ENCODE measurements at places on chromosomes 12 and 14. TPM values are rescaled to one million over a fixed set of nuclear protein-coding genes. Genes with fewer than 3 reads are reported as not detected.

The FGF6 gene
- total RNA-seq = not detected

The BEGAIN gene
- total RNA-seq = 2.2 TPM

The SETD1B gene
- 20.7 TPM for total RNA-seq

The TAS2R7 gene
- total RNA-seq = not detected

The MMP19 gene
- 774 TPM for total RNA-seq

The ACOT4 gene
- total RNA-seq = 4.9 TPM

The SERPINA1 gene
- total RNA-seq = 41.6 TPM

The ADCY4 gene
- total RNA-seq = 59.6 TPM

The RILPL1 gene
- 17.9 TPM for total RNA-seq

The FBXL14 gene
- 8.4 TPM for total RNA-seq

The ACVR1B gene
- total RNA-seq = 40.9 TPM

- no peak for DNase-seq
Measured at GRCh38 chr12:132021031-132021871, 71.5 kb downstream of the EP400 start.

GRCh38 chr12:128069359-128069997 lies 197.5 kb upstream of the TMEM132C start:
- no peak for DNase-seq

GRCh38 chr14:53946071-53946403 lies 10.6 kb downstream of the BMP4 start:
- no peak for DNase-seq

- DNase-seq = no peak
Measured at GRCh38 chr12:126708492-126708896, 1558.5 kb upstream of the TMEM132C start.

- DNase-seq = no peak
Measured at GRCh38 chr12:51924551-51925319, 17.4 kb downstream of the ACVRL1 start.

DNA sequence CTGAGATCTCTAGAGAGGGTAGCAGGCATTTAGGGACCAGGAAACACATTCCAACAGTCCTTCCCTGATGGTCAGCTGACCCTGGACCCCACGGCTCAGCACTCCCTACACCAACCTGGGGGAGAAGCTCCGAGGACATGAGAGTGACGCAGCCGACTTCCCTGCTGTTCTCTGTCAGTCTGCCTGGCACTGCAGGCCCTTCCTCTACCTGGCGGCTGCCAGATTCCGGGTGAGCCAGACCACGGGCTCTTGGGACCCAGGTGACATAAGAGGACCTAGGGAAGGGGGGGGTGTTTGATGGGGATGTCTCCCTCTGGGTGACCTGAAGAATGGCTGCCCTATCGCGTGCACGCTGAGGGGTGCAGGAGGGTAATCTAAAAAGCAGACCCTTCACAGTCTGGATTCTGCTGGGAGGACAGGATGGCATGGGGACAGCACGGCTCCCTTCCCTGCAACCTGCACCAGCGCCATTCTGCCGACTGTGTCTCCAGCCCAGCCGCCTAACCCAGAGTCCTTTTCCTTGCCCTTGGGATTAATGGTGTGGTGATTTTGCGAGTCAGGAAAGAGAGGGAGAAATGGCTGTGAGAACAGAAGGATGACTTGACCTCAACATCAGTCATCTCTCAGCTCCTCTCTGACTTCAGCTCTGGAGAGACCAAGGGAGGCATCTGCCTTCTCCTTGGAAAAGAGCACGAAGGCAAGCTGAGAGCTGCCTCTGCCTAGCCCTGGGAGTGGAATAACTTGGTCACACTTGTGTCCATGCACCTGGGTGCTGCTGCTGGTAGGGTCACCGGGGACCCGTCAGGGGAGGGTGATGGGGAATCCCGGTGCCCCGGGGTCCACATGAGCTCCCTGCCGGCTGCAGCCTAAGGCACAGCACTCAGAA lies 158.5 kb downstream of the CALM1 start:
- no peak for DNase-seq

GRCh38 chr14:70086685-70087379 lies 101.9 kb downstream of the SLC8A3 start:
- DNase-seq = no peak

DNA sequence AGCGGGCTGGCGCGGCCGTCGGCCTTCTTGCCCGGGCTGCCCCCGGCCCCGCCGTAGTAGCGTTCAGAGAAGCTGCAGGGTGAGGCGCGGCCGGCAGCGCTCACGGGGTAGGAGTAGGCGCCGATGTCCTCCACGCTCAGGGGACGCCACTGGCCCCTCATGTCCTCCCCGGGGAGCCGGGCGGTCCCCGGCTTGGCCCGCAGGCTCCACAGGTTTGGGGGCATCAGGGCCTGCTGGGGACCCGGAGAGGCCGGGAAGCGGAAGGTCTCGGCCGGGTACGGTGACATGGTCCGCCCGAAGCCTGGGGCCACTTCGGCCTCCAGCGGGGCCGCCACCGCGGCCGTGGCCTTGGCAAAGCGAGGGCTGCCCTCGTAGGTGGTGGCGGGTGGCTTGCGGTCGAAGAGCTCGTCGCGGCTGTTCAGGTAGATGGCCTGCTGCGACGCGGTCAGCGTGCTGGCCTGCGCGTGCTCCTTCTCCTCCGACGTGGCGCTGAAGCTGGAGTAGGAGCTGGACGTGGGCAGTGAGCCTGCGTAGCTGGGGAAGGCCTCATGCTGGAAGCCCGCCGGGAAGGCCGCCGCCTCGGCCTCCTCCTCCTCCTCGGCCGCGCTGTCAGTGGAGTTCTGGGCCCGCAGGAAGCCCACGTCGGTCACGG lies 48.7 kb downstream of the BEGAIN start:
- DNase-seq = peak; percentile 88

GRCh38 chr12:32568228-32568627 lies 110.9 kb upstream of the DNM1L start:
- no peak for DNase-seq

- DNase-seq = peak; percentile 39
Measured at GRCh38 chr12:122086116-122086515, 7.6 kb downstream of the MLXIP start.

DNA sequence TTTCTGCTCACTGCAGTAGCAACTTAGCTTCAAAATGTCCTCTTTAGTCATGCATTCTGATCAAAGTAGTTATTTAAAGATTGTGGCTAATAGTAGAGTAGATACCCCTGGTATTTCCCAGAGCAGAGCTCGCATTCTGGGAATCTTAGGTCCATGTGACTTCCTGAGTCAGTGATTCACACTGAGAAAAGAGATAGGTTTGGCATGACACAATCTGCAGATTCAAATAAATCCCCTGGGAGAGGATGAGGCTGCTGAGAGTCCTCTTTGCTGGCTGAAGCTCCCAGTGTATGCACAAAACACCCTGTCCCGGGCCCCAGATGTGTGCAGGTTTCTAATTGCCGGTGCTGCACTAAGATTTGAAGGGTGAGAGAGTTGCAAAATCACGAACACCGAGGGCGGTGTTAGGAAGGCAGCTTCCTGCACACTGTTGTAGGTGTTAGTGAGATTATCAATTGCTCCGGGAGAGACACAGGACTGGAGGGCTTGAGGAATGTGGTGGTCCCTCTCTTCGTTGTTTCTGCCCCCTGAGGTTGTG lies 233.2 kb downstream of the NRXN3 start:
- DNase-seq = no peak

GRCh38 chr14:23829736-23830471 lies 123.7 kb upstream of the DHRS4 start:
- no peak for DNase-seq

GRCh38 chr12:9022592-9022991 lies 33.2 kb downstream of the KLRG1 start:
- DNase-seq = no peak

GRCh38 chr12:25025260-25025659 lies 76.4 kb upstream of the BCAT1 start:
- DNase-seq = no peak

DNA sequence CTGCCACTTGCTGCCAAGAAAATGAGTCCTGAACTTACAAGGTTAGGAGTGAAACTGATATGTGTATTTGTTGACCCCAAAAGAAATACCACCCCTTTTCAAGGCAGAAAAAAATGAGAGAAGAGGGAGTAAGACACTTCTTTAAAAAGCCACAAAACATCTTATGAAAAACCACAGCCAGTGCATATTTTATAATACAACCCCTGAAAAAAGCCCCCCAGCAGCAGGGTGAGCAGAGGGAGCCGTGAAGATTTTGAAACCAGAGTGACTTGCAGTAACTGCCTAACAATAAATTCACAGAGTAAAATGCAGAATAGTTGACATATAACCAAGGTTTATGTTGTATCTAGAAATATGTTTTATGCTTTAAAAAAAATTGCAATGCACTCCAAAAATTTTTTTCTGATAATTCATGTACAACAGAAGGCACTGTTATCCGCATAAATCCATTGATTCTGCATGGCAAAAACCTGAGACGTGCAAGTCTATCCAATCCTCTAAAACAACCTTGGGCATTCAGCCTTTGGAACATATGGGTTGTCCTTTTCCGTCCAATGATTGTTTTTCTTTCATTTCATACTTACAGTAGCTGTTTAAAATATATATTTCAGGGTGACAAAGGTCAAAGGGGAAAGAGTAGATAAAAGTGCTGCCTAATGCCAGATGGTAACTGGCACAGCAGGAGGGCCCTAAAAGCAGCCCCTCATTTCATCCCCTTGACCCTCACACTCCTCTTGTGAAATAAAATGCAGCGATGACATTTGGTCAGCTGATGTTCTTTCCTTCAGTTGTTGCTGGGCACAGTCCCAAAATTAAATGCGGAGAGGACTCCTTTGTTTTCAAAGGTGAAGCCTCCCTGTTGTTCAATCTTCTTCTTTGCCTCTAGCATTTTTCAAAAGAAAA lies 65.3 kb downstream of the IPO8 start:
- DNase-seq = no peak

GRCh38 chr12:96766232-96766631 lies 140.8 kb upstream of the NEDD1 start:
- no peak for DNase-seq

GRCh38 chr12:121827351-121828099 lies 23.7 kb downstream of the SETD1B start:
- DNase-seq = no peak

GRCh38 chr14:43877351-43877960 lies 629.6 kb downstream of the FSCB start:
- no peak for DNase-seq

DNA sequence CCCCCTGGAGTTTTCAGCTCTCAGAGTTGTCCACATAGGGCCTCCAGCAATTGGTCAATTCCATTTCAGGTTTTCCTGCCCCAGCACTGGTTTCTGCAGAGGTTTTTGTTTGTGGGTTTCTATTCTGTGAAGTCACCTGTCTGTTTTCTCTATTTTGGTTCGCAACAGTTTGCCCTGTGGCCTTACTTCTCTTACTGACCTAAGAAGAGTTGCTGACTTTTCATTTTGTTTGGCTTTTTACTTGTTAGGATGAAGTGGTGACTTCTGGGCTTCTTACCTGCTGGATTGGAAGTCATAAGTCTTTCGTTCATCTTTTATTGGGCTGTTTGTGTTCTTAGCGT lies 196.4 kb upstream of the PARP11 start:
- no peak for DNase-seq

DNA sequence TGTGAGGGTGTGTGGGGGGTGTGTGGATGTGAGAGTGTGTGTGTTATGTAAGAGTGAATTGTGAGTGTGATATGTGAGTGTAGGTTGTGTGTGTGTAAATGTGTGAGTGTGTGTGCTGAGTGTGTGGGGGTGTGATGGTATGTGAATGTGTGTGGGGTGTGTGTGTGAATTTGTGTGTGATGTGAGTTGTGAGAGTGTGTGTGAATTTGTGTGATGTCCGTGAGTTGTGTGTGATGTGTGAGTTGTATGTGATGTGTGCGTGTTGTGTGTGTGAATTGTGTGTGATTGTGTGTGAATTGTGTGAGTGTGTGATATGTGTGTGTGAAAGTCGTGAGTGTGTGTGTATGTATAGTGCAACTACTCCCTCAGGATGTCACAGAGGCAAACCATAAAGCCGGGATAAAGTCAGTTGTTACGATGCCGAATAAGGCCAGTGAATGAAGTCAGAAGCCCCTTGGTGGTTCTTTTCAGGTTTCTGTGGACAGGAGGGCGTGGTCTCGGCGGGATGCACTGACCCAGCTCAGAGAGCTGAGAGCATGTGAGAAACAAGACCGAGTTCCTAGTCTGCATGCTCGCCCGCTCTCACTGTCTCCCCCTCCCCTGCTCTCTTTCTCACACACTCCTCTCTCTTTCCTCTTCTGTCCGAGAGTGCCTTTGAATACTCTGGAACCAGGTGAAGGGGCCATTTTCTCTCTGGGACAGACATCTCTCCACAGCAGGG lies 71.8 kb upstream of the MAX start:
- no peak for DNase-seq

Measured in mesenteric fat pad (tissue), 1 donor.